Activated CD4-positive, CD25-positive, alpha-beta regulatory T cell treated with anti-CD3 and anti-CD28 coated beads, Interleukin-2, amount 50 U/mL, for 16 hours (primary cell): ENCODE measurements at places on chromosomes 16 and 17.

DNA sequence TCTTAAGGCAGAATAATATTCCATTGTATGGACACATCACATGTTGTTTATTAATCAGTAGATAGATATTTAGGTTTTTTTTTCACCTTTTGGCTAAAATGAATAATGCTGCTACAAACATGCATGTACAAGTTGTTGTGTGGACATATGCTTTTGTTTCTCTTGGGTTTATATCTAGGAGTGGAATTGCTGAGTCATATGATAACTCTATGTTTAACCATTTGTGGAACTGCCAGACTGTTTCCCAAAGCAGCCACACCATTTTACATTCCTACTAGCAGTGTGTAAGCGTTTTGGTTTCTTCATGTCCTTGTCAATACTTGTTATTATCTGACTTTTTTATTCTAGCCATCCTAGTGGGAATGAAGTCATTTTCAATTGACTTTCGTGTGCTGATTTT lies 21.3 kb downstream of the CYLD start:
- DNase-seq: no peak

GRCh38 chr17:9241371-9241712 lies 220.0 kb downstream of the NTN1 start:
- no peak for DNase-seq

DNA sequence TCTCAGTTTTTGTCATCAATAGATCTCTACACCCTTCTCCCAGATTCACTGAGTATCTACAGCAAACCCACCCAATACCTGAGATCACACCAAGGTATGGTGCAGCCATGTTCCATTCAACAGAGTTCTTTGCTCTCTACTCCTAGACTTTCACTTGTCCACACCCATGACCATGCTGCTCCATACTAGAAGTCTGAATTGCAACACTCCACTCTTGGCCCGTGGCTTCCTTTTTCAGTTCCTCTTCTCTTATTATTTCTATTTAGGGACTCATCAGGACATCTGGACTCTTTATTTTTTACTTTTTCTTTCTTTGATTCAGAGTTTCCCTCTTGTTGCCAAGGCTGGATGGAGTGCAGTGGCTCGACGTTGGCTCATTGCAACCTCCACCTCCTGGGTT lies 37.1 kb downstream of the YWHAE start:
- DNase-seq: no peak

DNA sequence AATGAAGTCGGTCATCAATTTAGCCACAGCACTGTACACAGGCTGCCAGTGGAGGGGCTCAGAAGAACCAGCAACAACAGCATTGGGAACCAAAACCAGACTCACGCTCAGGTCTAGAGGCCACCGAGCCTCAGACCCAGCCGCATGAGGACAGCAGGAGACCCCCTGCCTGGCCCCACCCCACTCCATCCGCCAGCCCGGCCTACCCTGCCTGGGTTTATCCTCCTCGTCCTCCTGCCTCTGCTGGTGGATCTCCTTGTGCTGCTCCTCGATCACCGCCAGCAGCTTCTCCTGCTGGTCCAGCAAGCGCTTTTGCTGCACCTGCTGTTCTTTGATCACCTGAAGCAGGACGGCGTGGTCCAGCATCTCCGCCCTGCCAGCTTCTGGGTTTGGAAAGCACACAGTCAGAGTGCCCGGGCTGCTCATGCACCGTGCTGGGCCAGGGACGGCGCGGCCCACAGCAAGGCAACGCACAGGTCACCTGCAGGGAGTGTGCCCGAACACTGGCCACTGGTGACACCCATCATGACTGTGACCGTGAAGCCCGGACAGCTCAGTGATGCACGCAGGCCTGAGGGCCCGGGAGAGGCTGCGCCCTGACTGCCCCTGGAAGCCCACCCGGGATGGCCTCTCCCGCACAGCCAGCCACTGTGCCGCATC lies 7.7 kb downstream of the NDUFAF8 start:
- DNase-seq: no peak

- DNase-seq: no peak
Observed at GRCh38 chr17:74045608-74046280, 157.7 kb upstream of the RPL38 start.

DNA sequence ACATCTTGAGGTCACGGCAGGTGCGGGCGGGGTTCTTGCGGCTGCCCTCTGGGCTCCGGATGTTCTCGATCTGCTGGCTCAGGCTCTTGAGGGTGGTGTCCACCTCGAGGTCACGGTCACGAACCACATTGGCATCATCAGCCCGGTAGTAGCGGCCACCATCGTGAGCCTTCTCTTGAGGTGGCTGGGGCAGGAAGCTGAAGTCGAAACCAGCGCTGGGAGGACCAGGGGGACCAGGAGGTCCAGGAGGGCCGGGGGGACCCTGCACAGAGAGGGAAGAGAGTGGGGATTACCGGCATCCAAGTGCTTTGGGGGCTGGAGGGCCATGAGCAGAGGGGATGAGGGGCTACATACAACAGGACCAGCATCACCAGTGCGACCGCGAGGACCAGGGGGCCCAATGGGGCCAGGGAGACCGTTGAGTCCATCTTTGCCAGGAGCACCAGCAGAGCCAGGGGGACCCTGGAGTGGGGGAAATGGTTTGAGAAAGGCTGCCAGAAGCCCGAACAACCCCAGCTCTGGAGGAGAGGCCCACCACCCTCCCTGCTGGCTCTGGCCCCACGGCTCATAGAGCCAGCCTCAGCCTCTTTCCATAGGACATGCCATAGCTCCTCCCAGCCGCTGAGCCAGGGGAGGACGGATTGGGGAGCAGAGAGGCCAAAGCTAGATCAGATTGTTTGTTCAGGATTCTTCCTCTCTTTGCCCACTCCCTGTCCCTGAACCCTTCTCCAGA lies 14.6 kb downstream of the COL1A1 start:
- no peak for DNase-seq

- no peak for DNase-seq
Observed at GRCh38 chr17:64225410-64225809, 37.6 kb downstream of the TEX2 start.

DNA sequence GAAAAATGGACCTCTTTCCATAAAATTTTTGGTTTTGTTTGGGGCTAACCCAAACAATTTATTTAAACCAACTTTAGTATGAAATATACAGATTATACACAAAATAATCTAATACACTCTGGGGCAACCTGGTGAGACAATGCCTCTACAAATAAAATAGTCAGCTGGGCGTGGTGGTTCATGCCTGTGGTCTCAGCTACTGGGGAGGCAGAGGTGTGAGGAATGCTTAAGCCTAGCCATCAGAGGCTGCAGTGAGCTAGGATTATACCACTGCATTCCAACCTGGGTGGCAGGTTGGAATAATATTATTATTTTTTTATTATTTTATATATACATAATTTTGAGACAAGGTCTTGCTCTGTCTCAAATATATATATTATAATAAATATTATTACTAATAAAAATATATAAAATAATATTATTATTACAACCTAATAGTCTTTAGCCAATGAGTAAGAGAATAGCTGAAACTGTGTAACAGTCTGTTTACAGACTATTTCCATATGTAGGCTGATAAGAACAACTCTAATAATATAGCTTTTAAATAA lies 50.5 kb downstream of the GLG1 start:
- DNase-seq: no peak

- no peak for DNase-seq
Observed at GRCh38 chr16:75351183-75351582, 82.1 kb downstream of the CFDP1 start.

DNA sequence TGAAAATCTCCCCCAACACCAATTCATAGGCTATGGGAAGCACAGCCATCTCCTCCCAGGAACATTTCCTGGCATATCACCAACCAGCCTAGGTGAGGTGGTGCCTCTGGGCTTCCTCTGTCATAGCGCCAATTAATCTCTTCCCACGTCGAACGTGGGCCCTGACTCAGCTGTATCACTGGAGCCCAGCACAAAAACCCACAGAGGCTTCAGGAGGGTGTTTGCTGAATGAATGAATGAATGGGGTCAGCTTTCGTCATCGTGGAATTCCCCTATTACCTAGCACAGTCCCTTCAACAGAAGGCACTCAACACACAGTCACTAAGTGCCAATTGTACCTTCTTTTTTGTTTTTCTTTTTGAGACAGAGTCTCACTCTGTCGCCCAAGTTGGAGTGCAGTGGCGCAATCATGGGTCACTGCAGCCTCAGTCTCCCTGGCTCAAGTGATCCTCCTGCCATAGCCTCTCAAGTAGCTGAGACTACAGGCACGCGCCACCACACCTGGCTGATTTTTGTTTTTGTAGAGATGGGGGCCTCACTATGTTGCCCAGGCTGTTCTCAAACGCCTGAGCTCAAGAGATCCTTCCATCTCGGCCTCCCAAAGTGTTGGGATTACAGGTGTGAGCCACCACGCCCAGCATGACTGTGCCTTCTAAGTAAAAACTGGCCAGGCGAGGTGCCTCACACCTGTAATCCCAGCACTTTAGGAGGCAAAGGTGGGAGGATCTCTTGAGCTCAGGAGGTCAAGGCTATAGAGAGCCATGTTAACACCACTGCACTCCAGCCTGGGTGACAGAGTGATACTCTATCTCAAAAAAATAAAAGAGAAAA lies 4.1 kb downstream of the ZNF688 start:
- peak; percentile 52 for DNase-seq

DNA sequence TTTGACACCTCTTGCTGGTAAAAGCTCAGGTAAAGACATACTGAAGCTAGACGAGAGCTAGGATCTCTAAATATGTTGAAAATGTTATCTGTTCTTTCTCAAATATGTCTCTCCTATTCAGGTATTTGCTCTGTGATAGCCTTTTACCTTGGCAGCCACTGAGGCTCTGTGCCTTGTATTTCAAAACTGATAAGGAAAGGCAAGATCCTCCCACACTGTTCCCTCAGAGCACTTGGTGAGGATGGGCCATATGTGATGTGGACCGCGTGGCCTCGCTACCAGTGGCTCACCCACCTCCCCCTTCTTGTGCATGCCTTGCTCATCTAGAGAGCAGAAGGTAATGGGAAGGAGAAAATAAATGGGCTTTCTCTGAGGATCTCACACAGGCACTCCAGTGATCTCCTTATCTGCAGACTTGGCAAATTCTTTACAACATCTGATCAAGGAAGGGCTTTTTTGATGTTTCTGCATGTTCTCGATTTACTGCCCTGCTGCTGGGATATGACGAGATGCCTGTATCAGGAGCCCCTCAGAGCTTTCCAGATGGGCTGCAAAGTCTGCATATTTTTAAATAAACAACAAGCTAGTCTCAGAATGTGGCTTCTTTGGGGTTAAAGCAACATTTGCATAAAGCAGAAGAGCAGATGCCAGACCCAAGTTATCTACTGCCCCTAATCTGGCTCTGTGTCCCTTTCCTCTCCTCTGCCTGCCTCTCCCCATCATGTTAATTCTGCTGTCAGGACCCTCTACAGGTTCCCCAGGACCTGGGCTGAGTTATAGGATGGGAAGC lies 16.9 kb downstream of the HOXB1 start:
- no peak for DNase-seq

- no peak for DNase-seq
Observed at GRCh38 chr17:7656958-7657609, 6.4 kb downstream of the ATP1B2 start.

- DNase-seq: no peak
Observed at GRCh38 chr17:50163843-50164696, 1.7 kb upstream of the SGCA start.

DNA sequence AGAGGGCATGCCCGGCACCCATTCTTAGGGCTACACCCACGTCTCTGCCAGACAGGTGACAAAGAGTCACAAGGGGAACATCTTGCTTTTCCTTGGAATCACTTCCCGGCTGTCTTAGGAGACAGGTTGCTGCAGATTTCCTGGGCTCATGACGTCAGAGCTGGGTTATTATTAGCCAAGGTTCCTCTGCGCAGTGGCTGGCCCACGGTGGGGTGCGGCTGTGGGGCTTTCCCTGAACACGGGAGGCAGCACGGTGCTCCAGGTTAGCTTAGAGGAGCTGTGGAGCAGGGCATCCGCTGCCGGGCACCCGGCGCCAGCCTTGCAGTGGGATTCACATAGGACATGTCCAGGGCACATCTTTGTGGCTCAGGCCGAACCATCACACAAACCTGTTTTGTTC lies 118.0 kb upstream of the PLCG2 start:
- DNase-seq: no peak

DNA sequence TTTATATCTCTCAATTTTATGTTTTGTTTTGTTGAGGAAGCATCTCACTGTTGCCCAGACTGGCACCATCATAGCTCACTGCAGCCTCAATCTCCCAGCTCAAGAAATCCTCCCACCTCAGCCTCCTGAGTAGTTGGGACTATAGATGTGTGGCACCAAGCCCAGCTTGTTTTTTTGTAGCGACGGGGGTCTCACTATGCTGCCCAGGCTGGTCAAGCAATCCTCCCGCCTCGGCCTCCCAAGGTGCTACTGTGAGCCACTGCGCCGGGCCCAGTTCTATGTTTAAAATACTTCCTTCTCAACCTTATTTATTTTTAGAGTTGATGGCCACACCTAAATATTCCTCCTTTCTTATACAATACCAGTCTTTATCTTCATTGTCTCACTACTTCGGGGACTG lies 1.9 kb upstream of the NFE2L1 start:
- no peak for DNase-seq

GRCh38 chr17:13086142-13086769 lies 68.4 kb upstream of the ELAC2 start:
- no peak for DNase-seq

GRCh38 chr17:45127548-45128300 lies 4.6 kb downstream of the PLCD3 start:
- DNase-seq: no peak

- DNase-seq: no peak
Observed at GRCh38 chr16:720447-720989, 428 bp upstream of the ANTKMT start.

- no peak for DNase-seq
Observed at GRCh38 chr16:81604960-81605383, 160.4 kb downstream of the CMIP start.

DNA sequence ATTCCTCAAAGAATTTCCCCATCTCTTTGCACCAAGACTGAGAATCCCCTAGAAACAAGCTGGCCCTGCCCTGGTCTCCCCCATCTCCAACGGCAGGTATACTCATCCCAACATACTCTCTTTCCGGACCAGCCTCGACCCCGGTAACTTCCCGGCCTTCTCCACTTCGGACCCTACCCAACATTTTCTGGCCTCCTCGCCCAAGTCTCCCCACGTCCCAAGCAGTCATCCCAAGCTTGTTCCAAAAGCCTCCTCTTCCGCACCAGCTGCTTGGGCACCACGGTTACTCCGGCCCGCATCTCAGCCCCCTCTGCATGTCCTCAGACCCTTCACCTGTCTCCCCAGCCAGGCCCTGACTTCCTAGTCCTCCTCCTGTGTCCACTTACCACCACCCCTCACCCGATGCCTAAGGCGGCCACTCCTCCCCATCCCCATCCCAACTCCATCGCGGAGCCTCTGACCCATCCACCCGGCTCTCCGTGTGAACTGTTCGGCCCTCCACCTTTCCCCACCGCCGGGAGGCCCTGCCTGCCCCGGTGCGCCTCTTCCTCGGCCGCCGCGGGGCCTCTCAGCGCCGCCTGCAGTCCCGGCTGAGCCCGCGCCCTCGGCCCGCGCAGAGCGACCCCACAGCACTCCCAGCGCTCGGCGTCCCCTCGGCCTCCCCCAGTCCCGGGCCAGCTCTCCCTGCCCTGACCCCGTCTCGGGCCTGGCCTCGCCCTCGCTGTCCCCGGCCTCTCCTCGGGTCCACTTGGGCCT lies 994 bp downstream of the PITPNA start:
- DNase-seq: no peak
